ENCODE measurements at places on chromosomes 4 and X. TPM values are rescaled to one million over a fixed set of nuclear protein-coding genes. Genes with fewer than 3 reads are reported as not detected.

The PROM1 gene
- not detected for total RNA-seq

The ARMCX2 gene
- total RNA-seq = 76.7 TPM

The SPANXD gene
- not detected for total RNA-seq

The PDHA2 gene
- 0.09 TPM for total RNA-seq

The CCNG2 gene
- total RNA-seq = 25.4 TPM

The PPEF2 gene
- total RNA-seq = not detected

The EDNRA gene
- total RNA-seq = 8.0 TPM

The GAGE2A gene
- not detected for total RNA-seq

The CBR4 gene
- 13.8 TPM for total RNA-seq

The UGT2B15 gene
- total RNA-seq = not detected

The ANXA10 gene
- total RNA-seq = 25.3 TPM

The GPRASP2 gene
- total RNA-seq = 16.0 TPM

The AFP gene
- total RNA-seq = 0.55 TPM

The GRK4 gene
- 4.1 TPM for total RNA-seq

The RBM47 gene
- total RNA-seq = 2.5 TPM

The HAUS3 gene
- 3.4 TPM for total RNA-seq

The STARD8 gene
- total RNA-seq = 1.3 TPM

The CSN1S1 gene
- total RNA-seq = not detected

The TNIP2 gene
- 47.1 TPM for total RNA-seq

The OPN1LW gene
- total RNA-seq = not detected

The RXFP1 gene
- total RNA-seq = 5.6 TPM

The GABRQ gene
- total RNA-seq = not detected

The CTSO gene
- 22.0 TPM for total RNA-seq

The GPRASP1 gene
- total RNA-seq = 4.0 TPM

The TKTL2 gene
- not detected for total RNA-seq

The XG gene
- total RNA-seq = 7.9 TPM

The PNCK gene
- total RNA-seq = 0.74 TPM

The SSX3 gene
- not detected for total RNA-seq

The FRMD7 gene
- total RNA-seq = 0.09 TPM

The OTUD5 gene
- total RNA-seq = 28.6 TPM

The AADAT gene
- total RNA-seq = 2.0 TPM

The SPANXB1 gene
- total RNA-seq = not detected

The SCML1 gene
- total RNA-seq = 6.4 TPM

The DCX gene
- not detected for total RNA-seq

The STPG2 gene
- 0.14 TPM for total RNA-seq

The CENPE gene
- total RNA-seq = 2.1 TPM

The MAGEC3 gene
- not detected for total RNA-seq

The MTCP1 gene
- total RNA-seq = 24.9 TPM

The MAGEE2 gene
- total RNA-seq = not detected

The LANCL3 gene
- total RNA-seq = not detected

The TMLHE gene
- total RNA-seq = 14.1 TPM

The SLC10A3 gene
- total RNA-seq = 11.8 TPM

The ARHGEF6 gene
- total RNA-seq = 11.6 TPM

The VCX gene
- total RNA-seq = not detected

The DCAF12L2 gene
- under 0.01 TPM for total RNA-seq

The DSPP gene
- not detected for total RNA-seq

The GEMIN8 gene
- 21.2 TPM for total RNA-seq

The CACNA1F gene
- not detected for total RNA-seq

The PCDH19 gene
- under 0.01 TPM for total RNA-seq

The CETN2 gene
- 42.5 TPM for total RNA-seq

The ZBTB49 gene
- total RNA-seq = 2.4 TPM

The GPC4 gene
- total RNA-seq = 0.83 TPM

The GABRB1 gene
- total RNA-seq = 0.18 TPM

The FATE1 gene
- total RNA-seq = not detected

The MXRA5 gene
- 21.1 TPM for total RNA-seq

The MAGEB1 gene
- total RNA-seq = not detected

The FAAH2 gene
- 0.28 TPM for total RNA-seq

Measured in smooth muscle cell of bladder (primary cell).